ENCODE measurements at places on chromosomes 7 and 10.

- no peak for DNase-seq
Measured at GRCh38 chr10:119328223-119328622, 120.9 kb downstream of the GRK5 start.

DNA sequence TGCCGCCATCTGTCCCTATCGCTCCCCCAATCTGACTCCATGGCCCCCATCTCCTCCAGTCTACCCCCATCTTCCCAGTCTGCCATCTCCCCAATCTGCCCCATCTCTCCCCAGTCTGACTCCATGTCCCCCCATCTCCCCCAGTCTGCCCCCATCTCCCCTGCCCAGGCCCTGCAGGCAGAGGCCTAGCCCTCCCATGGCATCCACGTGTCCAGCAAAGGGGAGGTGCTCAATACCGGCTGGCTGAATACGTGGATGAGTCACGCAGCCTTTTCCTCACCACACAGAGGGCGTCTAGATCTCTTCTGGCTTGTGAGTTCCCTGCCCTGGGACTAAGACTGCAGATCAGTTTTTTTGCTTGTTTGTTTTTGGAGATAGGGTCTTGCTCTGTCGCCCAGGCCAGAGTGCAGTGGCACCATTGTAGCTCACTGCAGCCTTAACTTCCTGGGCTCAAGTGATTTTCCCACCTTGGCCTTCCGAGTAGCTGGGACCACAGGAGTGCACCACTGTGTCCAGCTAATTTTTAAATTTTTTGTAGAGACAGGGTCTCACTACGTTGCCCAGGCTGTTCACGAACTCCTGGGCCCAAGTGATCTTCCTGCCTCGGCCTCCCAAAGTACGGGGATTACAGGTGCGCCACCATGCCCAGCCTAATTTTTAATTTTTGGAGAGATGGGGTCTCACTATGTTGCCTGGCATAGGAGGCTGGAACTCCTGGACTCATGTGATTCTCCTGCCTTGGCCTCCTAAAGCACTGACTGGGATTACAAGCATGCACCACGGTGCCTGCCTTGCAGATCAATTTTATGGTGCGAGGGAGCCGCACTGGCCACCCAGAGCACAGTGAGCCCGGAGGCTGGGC lies 15.3 kb upstream of the GPR146 start:
- peak; percentile 59 for DNase-seq

DNA sequence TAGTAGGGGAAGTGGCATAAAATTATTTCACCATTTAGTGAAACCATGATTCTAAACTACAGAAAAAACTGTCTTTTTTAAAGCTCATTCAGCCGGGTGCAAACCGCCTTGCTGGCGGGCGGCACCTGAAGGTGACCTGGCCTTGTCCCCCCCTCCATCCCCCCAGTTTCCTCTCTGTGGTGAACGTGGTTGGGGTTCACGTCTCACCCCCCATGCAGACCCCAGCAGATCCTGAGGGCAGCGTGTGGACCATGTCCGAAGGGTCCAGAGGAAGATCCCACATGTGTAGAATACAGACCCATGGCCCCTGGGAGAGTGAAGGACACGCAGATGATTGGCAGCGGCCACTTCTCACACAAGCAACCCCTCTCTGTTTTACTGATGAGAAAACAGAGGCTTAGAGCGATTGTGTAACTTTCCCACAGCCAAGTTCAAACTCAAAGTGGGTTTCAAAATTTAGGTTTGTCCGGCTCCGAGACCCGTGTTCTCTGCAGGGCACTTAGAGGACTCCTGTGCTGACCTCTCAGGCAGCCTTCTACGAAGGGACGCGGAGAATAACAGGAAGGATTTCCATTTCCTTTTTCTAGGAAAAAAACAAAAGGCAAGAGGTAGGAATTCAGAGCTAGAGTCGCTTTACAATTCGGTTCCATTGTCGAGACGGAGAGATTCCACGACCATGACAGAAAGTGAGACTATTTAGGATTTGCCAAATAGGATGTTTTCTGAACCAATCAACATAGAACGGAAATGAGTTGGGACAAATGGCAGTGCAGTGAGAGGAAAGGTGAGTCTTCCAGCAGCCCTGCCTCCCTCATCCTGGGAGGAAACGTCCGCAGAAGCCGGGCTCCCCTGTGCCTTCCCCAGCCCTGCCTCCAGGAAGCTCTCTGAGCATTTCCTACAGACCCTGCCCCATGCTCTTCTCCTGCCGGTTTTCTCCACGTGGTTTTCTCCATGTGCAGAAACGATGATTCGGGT lies 67.6 kb upstream of the PITRM1 start:
- no peak for DNase-seq

DNA sequence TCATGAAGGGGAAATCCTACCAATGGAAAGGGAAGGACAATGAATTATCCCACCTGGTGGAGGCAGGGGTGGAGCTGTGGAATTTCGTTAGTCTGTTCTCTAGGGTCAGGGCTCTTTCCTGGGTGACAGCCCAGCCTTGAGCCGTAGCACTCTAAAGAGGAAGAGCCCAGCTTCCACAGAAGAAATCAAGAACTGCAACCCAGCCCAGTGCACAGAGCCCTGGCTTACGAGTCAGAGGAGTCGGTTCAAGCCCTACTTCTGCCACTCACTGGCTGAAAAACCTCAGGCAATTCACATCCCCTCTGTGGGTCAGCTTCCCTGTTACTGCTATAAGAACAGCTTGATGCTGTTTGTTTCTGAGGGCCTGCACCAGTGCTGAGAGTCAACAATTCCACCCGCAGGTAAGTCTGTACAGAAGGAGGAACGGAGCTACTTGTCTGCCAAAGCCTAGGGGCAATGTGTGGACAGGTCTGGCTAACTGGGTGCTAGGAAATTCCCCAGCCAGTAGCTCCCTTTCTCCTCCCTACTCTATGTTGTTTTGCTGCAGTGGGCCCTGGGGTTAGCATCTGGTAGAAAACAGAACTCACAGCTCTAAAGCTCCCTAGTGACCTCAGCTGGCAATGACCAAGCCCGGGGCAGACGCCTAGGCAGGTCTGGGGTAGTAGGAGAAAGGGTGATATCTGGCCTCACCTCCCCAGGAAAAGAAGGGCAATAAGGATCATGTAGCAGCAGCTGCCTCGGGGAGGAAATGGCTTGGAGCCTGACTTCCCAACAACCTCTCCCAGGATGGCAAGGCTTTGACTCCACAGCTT lies 3.3 kb downstream of the AVPI1 start:
- no peak for DNase-seq

- DNase-seq: no peak
Measured at GRCh38 chr7:129169171-129169671, 19.2 kb upstream of the SMO start.

DNA sequence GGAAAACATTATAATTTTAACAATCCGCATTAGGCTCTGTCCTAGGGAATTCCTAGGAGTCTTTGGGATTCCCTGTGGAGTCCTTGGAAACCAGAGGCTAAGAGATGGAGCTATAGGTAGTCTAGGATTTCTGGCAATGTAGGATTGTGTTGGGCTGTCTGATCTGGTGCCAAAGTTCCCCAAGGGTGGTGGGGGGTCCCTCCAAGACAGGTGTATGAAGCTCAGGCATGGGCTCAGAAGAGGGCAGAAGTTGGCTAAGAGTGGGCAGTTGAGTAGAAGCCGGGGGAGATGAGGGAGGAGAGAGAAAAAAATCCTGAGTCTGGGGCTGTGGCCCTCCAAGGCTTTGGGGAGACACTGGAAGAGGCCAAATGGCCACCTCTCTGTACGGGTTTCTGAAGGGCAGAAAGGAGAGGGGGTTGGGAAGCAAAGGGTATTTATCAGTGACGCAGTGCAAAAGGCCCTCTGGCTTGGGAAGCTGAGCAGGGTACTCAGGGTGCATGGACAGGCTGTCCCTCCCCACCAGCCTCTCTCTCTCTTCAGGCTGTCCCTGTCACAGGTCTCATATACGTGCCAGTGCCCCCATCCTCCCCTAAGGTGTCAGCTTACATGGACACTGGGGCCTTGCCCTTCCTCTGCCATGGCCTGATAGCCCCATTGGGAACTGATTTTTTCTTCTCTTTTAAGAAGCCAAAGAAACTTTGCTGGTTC lies 929 bp downstream of the HOXA6 start:
- DNase-seq: no peak

DNA sequence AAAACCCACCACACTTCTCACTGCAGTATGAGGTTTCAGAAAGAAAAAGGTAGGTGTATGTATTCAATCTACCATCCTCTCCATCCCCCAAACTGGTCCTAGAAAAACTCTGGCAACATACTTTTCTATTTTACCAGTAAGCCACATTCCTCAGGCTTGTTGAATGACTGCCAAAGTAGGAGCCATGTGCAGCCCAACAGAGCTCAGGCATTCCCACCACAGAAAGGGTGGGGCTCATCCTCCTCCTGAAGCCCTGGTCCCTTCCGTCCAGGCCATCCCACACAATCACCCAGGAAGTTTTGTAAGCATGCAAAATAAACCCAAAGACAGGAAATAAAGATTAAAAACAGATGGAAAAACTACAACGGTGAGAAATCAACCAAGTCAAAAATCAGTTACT lies 57.2 kb downstream of the MAD1L1 start:
- no peak for DNase-seq

DNA sequence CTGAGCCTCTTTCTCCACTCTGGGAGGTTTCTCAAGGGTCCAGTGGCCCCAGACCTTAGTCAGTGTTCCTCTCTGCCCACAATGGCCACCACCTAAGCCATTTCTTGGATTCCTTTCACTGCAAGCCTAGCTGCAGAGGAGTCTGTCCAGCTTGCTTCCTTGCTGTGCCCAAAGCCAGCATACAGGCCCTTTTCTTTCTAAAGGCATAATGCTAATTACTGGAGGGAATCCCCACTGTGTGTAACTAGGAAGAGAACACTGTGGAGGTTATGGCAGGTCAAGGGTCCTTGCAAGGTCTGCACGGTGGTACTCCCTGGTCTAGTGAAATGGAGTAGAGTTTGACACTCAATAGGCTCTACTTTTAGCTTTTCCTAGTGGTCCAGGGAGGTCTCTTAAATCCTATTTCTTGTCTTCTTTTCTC lies 70.4 kb upstream of the CC2D2B start:
- no peak for DNase-seq

GRCh38 chr7:89103564-89103963 lies 308.0 kb upstream of the TEX47 start:
- no peak for DNase-seq

DNA sequence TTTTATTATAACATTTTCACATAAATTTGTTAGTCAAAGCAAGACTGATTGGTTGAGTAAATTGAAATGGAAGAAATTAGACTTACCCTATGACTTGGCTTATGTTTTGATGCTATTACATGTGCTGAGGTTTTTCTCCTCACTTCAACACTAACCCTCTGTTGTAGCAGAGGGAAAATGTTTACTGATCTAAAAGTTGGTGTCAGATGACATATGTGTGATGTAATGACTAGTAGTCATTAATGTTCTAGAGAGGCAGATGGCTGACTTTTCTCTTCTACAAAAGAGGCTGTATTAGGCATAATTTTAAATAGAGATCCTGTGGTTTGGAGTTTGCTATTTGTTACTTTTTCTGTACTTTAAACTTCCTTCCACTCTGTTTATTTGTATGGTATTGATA lies 266.0 kb downstream of the BBS9 start:
- no peak for DNase-seq

GRCh38 chr7:116572036-116572435 lies 47.2 kb downstream of the CAV1 start:
- DNase-seq: no peak

DNA sequence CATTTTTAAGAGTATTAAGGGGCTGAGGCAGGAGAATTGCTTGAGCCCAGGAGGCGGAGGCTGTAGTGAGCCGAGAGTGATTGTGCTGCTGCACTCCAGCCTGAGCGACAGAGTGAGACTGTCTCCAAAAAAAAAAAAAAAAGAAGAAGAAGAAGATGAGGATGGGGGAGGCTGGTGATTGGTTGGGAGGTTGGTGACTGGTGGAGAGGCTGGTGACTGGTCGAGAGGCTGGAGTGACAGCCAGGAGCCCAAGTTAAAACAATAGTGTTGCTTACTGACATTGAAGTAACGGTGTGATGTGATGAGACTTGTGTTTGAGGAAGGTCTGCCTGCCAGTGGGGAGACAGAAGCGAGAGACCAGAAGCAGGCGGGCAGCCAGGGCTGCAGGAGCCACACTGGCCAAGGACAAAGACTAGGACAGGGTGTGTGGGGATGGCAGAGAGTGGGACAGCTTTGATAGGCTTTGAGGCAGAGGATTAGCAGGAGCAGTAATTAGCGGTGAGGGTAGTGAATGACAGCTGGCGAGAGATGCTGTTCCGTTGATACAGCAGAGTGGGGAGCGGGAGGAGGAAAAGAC lies 4.9 kb downstream of the SRRT start:
- no peak for DNase-seq

DNA sequence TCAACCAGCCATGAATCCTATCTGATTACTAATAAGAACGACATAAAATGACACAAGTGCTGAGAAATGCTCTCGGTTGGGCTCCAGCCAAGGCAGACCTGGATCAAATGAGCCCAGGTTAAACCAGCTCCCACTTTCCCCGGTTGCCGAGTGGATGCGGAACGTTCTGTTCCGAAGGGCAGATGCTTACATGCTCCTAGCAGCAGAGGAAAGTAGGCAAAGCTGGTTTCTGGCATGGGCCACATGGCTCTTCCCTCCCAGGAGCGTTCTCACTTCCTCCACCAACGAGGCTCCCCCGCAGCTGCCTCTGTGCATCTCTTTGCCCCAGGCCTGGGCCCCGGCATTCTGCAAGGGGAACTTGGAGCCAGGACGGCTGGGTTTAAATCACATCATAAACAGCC lies 61.8 kb upstream of the SDK1 start:
- DNase-seq: no peak

- no peak for DNase-seq
Measured at GRCh38 chr10:67297637-67298181, 371.9 kb downstream of the LRRTM3 start.

GRCh38 chr10:33674986-33675599 lies 340.6 kb upstream of the NRP1 start:
- DNase-seq: no peak

GRCh38 chr10:97204826-97205679 lies 19.3 kb upstream of the SLIT1 start:
- no peak for DNase-seq

DNA sequence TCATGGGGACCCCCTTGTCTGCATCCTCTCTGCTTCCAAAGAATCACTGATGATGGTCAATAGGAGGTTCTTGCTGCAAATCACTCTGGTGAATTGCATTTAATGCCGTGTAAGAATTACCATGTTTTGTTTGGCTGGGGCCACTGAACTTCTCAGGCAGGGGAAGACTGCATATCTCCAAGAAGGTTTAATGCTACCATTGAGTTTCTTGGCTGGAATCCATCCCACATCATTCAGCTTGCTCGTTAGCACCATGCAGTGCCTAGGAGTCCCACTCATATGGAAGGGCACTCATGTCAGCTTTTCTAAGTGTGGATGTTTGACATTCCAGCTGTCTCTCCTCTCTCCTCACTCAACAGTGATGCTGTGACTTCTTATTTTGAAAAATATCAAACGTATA lies 50.2 kb upstream of the BAMBI start:
- no peak for DNase-seq

GRCh38 chr10:79446758-79447084 lies 1.3 kb upstream of the ZCCHC24 start:
- DNase-seq: no peak

DNA sequence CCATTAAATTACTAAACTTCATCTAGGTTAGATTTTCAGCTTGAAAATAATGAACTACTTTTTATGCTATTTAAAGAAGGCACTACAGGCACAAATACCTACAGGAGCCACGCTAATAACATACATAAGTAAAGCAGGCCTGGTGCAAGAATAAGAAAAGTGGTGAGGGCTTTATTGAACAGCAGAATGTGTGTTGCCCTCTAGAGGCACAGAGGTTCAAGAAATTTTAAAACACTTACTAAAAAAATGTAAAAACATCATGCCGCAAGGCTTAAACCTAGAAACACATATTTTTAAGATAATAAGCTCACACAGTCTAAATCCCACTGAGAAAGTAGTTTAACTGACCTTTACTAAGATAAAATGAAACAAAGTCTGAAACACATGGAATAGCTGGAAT lies 20.3 kb downstream of the CACUL1 start:
- no peak for DNase-seq

All from T-helper 22 cell (primary cell).